Aorta (tissue), 5 donors: ENCODE measurements at places on chromosomes 7 and 10.

- DNase-seq = no peak
Observed at GRCh38 chr7:49839863-49840645, 66.6 kb downstream of the VWC2 start.

- DNase-seq = no peak
Observed at GRCh38 chr7:54901840-54902239, 117.0 kb upstream of the EGFR start.

- no peak for DNase-seq
Observed at GRCh38 chr7:136997735-136998134, 129.3 kb downstream of the CHRM2 start.

- DNase-seq = no peak
Observed at GRCh38 chr10:1213252-1214070, 157.3 kb downstream of the WDR37 start.

DNA sequence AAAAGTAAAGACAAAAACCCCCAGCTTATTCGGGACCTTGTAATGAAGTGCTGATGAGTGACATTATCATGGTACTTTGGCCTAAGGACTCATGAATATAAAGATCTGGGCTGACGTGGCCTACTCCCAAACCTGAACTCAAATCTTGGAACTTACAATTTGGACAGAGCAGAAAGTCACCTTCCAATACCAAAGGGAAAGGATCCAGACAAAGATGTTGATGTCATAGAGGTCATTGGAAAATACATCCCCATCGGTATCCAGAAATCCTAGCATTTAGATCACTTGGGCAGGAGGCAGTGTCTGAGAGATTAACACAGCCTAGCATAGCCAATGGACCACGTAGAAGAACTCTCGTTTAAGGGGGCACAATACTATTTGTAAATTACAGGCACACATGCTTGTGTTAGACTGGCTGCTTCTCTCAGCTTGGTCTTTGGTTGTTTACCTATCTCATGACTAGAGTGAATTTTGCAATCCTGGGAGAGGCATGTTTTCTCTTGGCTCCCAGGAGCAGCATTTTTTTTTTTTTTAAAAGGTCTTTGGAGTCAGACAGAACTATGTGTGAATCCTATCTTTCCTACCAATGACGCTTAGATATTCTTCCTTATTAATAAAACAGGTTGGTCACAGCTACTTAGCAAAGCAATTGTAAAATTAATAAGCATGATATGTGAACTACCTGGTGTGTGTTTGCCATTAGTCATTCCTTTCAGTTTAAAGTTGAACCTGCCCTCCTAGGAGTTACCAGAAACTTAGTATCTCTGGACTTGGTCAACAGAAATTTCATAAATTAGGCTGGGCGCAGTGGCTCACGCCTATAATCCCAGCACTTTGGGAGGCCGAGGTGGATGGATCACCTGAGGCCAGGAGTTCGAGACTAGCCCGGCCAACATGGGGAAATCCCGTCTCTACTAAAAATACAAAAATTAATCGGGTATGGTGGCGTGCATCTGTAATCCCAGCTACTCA is 27.8 kb upstream of the MRPS33 start:
- no peak for DNase-seq

- DNase-seq = no peak
Observed at GRCh38 chr7:15332956-15333355, 228.9 kb downstream of the AGMO start.
